ENCODE measurements at places on chromosomes 4 and X.

- DNase-seq, result no peak
Measured at GRCh38 chr4:77893451-77893850, 30.8 kb downstream of the MRPL1 start.

DNA sequence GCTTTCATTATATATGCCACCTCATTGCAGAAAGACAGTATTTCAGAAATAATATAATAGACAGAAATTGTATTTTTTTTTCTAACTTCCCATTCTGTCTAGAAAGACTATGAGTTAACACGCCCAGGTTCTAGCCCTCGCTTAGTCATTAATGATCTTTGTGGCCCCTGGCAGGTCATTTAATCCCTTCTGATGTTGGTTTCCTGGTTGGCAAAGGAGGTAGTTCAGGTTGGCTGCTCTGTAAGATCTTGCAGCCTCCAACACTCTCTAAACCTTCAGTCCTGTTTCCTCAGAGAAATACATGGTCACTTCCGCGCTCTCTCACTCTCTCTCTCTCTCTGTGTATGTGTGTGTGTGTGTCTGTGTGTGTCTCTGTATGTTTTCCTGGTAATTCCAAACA, 156.3 kb upstream of the NOCT start:
- no peak for DNase-seq

- no peak for DNase-seq
Measured at GRCh38 chr4:6141554-6141953, 58.8 kb downstream of the JAKMIP1 start.

DNA sequence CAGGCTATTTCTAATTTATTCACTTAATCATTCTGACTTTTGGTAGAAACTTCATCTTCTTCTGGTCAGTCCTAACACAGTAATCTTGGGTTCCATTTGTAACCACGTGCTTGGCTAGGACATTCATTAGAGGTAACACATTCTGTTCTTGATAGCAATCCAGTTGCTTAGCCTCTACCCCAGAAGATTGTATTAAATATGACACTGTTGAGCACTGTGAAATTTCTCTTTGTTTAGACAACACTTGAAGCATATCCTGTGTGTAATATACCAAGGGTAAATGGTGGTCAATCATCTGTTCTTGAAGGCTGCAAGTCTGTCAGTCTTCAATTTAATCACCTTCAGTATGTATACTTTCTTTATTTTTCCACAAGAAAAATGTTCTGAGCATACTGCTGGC, 523.0 kb downstream of the ANKRD50 start:
- no peak for DNase-seq

- DNase-seq, result no peak
Measured at GRCh38 chrX:11768039-11768438, 10.0 kb downstream of the MSL3 start.

DNA sequence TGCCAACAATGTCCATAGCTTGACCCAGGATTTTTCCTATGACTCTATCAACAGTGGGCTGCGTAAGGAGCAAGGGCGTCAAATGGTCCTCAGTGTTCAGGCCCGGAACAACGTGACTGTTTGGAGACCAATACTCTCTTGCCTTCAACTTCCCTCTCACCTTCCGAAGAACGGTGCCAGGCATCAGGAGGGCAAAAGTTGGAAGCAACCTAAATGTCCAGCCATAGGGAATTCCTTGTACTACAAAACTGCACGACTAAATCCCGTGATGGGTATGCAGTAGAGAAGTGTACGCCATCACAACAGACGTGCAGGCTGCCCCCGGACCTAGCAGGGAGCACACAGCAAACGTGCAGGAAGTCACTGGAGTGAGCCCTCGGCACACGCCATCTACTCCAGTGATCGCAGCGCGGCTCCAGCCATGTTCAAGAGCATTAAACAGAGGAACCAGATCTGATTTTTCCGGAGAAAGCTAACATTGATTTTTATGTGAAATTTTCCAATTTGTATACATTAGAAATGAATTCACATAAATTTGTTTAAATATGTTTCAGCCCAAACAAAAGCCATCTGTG, 79.0 kb downstream of the JAKMIP1 start:
- no peak for DNase-seq

DNA sequence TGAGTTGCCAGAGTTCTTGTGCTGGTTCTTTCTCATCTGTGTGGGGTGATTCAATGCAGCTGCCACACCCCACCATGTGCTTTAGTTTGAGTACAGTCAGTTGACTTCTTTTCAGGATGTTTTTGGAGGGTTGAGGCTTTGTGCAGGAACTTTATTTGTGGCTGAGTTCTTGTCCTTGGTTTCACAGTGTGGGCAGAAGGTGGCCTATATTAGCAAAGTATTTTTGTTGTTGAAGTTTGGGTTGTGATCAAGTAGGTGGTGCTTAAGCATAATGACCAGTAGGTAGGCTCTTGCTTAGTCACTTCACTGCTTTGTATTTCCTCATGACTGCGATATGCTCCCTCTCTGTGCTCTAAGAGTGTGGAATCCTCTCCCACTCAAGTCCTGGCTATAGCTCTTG, 80.3 kb downstream of the ARHGAP24 start:
- DNase-seq, result no peak

Measured in GM03348 (cell line).